Hematopoietic multipotent progenitor cell (in vitro differentiated cells): ENCODE measurements at places on chromosomes 4 and X. TPM values are rescaled to one million over a fixed set of nuclear protein-coding genes. Genes with fewer than 3 reads are reported as not detected.
A peak's percentile ranks its signal among the peaks of the same experiment; 100 is the strongest.

DNA sequence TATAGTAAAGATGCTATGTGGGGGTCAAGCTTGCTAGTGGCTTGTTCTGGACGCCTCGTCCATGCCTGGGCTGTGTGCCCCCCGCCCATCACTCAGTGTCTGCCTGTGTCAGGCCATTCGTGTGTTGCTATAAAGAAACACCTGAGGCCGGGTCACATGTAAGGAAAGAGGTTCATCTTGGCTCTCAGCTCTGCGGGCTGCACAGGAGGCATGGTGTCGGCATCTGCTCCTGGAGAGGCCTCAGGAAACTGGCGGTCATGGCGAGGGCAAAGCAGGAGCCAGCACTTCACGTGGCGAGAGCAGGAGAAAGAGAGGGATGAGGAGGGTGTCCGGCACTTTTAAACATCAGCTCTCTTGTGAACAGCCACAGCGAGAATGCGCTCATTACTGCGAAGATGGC lies 25.2 kb downstream of the PIGG start:
- DNase-seq, result no peak

- DNase-seq, result no peak
These were observed 56.5 kb downstream of the SNX25 start for GRCh38 chr4:185265942-185266341.

DNA sequence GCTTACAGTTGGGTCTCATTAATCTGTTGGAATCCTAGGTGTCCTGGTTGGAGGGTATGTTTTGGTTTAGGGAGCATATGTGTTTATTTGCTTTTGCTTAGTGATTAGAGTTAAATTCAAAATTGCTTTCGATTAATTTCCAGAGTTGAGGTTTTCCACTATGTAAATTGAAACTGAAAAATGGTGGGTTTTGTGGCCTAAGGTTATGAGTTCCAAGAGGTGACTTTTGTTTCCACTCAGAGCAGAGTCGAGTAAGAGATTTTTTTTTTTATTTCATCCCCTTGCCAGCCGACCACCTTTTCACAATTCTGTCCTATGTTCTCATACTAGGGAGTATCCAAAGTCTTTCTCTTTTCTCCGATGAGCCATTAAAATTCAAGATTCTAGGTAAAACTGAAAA lies 66.9 kb downstream of the GRIA2 start:
- DNase-seq, result no peak

- DNase-seq, result no peak
These were observed at the start of gene TNIP3 for GRCh38 chr4:121164291-121164690. Gene TNIP3 (minus strand): TSS chr4:121164321. CDS start chr4:121164125, 196 bp downstream.

Gene NAA10
- total RNA-seq, result 37.4 TPM

GRCh38 chr4:69039071-69039470 lies 57.2 kb upstream of the UGT2B7 start:
- DNase-seq, result no peak

- no peak for DNase-seq
These were observed 280.5 kb downstream of the GPM6A start for GRCh38 chr4:175531405-175532091.

Gene CAPN6
- under 0.01 TPM for total RNA-seq

GRCh38 chrX:131614241-131614640 lies 70.4 kb downstream of the OR13H1 start:
- DNase-seq, result no peak

GRCh38 chr4:68366600-68366999 lies 16.7 kb upstream of the YTHDC1 start:
- DNase-seq, result no peak

DNA sequence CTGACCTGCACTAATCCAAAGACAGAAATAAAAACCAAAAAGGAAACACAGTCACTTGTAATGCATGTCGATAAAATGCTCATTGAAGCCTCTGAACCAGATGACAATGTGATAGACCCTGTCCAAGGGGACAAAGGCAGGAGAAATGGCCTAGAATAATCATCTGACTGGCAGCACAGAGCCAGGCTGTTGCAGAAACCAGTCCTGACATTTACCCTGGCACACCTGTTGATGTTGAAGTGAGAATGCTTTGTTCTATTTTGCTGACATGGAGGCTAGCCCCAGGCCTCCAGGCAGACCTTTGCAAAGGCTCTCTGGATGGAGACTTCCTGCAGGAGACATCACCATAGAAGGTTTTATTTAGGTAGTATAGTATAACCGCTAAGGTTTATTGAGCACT lies 41.0 kb downstream of the TFDP3 start:
- DNase-seq, result no peak

DNA sequence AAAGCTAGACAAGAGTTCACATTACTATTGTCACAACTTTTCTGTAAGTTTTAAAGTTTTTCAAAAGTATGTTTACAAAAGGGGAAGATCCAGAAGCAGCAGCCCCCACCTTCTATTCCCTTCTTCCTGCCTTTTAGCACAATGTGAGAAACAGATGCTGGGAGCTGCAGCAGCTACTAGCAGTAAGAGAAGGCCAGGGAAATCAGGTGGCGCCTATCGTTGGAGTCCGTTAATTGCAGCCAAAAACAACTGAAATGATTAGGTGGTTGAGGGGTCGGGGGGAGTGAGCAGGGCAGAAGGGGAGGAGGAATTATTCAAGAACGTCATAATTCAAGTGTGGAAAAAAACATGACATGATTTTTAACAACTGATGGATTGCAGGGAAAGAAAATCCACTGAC lies 27.4 kb downstream of the FRYL start:
- peak; percentile 58 for DNase-seq

GRCh38 chrX:115719171-115719570 lies 158.2 kb downstream of the PLS3 start:
- no peak for DNase-seq

- peak; percentile 70 for DNase-seq
These were observed 59.1 kb downstream of the ANXA3 start for GRCh38 chr4:78610546-78611214.

DNA sequence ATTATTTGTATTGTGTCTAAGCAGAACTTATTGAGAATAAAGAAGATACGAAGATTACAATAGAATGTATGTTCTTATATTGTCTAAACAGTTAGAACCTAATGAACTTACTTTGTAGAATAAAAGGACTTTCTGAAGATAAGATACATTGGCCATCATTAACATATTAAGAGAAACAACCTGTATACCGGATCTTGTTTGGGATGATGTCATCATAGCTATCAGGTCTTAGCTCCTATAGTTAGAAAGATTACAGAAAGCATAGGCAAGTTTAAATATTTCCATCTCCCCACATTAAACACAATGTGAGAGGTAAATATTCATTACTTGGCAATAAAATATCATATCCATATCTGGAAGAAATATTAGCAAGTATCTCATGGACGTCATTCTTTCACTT lies 282.3 kb downstream of the PACRGL start:
- DNase-seq, result no peak

DNA sequence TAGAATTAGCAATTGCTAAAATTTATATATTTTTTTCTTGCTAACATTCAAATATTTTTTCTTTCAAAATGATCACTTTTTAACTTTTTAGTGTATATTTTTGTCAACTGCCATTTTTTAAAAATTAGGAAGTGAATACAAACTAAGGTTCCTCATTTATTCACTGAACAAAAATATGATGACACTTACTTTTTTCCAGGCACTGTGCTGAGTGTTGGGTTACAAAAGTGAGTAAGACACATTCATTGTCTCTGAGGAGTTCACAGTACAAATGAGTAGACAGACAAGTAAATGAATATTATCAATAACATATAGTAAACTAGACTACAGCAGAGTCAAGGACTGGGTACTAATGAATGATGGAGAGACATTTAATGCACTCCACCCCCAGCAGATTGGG lies 543.5 kb downstream of the PDHA2 start:
- no peak for DNase-seq

GRCh38 chrX:77396781-77397180 lies 50.4 kb upstream of the FGF16 start:
- no peak for DNase-seq

Gene L1CAM
- under 0.01 TPM for total RNA-seq

DNA sequence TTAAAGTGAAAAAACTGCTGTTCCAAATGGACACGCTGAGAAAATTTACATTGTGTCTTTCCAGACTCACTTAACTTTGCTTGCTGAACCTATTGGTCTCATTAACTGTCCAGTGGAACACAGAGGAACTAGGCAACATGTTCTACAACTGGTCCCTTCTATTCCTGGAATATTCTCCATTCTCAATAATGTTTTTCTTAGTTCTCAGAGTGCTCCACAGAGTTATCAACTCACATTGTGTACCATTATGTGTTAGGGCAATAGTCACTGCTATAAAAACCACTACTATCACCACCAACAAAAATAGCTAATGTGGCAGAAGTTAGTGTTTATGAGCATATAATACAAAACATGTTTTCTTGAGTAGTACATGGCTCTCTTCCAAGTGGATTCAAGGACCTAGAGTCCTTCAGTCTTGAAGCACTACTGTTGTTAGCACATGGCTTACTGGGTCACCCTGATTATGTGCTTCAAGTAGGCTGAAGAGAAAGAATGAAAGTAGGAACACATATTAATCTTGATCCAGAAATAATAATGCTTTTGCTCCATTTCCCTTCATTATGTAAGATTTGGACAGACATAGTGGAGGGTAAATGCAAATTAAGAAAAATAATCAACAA lies 865.3 kb upstream of the HS3ST1 start:
- no peak for DNase-seq

Gene AKAP4
- not detected for total RNA-seq

GRCh38 chr4:41465146-41465761 lies 72.7 kb upstream of the LIMCH1 start:
- no peak for DNase-seq

- DNase-seq, result no peak
These were observed 169.3 kb upstream of the FGF16 start for GRCh38 chrX:77277911-77278310.

DNA sequence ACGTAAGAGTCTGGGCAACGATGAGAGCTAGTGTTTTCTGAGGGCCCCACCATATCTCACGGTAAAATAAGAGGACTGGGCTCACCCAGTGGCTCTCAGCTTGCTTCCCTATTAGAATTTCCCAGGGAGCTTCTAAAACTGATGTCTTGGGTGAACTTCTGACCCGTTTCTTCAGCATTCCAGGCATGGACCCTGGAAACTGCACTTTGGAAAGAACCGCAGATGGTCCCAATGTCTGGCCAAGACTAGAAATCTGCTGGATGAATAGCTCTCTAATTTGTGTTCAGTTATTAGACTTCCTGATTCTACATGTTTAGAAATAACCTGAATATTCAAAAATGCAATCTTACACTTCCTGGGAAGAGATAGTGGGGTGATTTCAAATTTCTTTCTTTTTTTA lies 127.8 kb downstream of the ANOS1 start:
- no peak for DNase-seq

DNA sequence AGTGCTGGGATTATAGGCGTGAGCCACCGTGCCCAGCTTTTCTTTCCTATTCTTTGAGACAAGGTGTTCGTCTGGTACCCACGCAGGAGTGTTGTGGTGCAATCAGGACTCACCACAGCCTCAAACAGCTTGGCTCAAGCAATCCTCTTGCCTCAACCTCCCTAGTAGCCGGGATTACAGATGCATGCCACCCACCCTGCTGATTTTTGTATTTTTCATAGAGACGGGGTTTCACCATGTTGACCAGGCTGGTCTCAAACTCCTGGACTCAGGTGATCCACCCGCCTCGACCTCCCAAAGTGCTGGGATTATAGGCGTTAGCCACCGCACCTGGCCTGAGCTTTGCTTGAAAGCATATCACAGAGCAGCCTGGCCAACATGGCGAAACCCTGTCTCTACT lies 1.5 kb upstream of the CRLF2 start:
- DNase-seq, result no peak

DNA sequence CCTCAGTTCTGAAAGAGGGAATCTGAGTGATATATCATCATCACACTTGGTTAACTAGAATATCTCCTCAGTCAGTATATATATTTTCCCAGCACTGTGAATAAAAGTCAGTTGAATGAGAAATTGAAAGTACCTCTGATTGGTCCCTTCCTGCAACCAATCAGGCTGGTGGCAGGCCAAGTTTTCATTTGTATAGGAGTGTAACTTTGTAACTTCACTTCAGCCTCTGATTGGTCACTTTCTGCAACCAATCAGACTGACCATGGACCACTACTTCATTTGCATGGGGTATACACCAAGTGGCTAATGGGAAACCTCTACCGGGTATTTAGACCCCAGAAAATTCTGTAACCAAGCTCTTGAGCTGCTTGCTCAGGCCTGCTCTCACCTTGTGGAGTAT lies 2.0 kb upstream of the PGK1 start:
- DNase-seq, result no peak

Gene GLRA2
- total RNA-seq, result not detected

DNA sequence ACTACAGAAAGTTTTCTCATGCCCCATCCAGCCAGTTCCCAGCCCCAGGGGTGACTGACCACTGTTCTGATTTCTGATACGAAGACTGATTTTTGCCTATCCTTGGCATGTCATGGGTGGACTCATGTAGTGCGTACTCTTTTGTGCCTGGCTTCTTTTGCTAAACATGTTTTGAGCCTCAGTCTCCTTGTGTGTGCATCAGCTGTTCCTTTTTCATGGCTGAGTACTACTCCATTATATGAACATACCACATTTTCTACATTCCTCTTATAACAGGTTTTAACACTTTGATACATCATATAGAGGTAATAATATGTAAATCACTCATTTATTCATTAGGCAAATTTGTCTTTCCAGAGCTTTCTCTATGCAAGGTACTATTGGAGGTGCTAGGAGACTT lies 126.7 kb downstream of the ANAPC4 start:
- DNase-seq, result no peak

Gene FRYL
- total RNA-seq, result 47.1 TPM

Gene MSANTD1
- 2.2 TPM for total RNA-seq

Gene CYSLTR1
- 11.8 TPM for total RNA-seq

GRCh38 chr4:96317891-96318290 lies 478.0 kb downstream of the PDHA2 start:
- no peak for DNase-seq

DNA sequence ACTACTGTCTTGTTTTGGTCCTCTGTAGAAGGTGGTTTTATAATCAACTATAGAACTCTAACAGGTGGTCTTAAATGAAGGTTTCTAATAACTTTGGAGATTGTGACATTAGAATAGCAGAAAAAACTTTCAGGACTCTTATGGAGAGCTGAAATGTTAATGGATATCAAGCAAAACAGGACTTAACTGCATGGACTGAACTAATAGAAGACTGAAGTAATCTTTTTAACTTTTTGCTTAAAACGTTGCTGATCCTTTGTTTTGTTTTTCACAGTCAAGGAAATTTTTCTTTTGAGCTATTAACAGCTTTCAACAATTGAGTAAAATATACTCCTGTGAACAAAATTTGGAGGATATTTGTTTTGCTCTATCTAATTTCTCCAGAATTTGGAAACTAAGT lies 17.2 kb downstream of the NXT2 start:
- DNase-seq, result no peak

- DNase-seq, result peak; percentile 62
These were observed 88.6 kb downstream of the PALLD start for GRCh38 chr4:168585168-168586091.

Gene SPANXC
- not detected for total RNA-seq

Gene PF4V1
- 1.1 TPM for total RNA-seq

DNA sequence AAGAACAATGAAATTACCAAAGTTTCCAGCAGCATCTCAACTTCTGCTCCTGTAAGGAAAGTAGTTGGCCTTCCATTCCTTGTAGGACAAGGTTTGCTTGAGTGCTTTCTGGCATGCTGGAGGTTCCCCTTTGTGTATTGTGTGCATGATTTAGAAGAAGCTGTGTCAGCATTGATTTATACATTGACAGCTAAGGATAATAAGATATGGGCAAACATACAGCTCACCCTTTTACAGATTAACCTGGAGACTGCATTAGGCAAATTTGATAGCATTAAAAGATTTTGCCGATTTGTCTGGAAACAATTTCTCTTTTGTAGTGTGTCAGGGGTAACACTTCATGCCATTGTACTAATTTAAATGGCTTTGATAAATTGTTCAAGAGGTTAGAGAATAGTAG lies 221.8 kb upstream of the PACRGL start:
- no peak for DNase-seq
